ENCODE measurements at places on chromosomes 7 and 10.

- no peak for DNase-seq
Measured at GRCh38 chr7:148872188-148872587, 11.9 kb downstream of the EZH2 start.

GRCh38 chr10:49183596-49184542, 4.3 kb downstream of the TMEM273 start:
- no peak for DNase-seq

GRCh38 chr10:83083831-83084230, 1055.5 kb upstream of the GHITM start:
- no peak for DNase-seq

DNA sequence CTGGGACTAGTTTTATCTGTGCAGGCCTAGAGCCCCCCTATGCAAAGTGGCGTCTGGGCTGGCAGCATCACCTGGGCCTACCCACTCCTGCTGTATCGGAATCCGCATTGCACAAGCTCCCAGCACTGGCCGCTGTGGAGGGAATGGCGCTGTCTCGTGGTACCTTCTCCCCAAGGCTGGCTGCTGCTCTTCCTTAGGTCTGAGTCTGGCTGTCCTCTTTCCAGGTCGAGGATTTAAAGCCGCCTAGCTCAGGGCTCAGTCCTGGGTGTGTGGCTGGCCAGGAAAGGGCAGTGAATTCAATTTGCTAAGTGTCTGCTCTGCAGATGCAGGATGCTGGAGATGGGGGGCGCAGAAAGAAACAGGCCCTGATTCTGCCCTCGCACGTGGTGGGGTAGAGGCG, 44.7 kb downstream of the MGMT start:
- no peak for DNase-seq

DNA sequence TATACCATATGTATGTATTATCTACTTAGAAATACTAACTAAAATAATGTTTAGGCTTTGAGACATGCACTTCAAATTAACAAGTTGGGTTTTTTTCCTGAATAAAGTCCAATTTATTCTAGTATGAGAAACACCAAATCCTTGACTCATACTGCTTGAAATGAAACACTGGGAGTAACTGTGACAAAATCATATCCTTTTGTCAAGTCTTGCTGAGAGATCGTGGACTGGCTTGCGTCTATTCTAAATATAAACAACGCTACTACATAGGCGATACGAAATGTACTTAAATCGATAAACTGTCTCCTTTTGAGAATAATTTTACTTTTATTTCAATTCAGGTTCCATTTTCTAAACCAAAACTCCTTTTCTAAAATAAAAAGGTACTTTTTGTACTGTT, 16.3 kb downstream of the SMURF1 start:
- no peak for DNase-seq

DNA sequence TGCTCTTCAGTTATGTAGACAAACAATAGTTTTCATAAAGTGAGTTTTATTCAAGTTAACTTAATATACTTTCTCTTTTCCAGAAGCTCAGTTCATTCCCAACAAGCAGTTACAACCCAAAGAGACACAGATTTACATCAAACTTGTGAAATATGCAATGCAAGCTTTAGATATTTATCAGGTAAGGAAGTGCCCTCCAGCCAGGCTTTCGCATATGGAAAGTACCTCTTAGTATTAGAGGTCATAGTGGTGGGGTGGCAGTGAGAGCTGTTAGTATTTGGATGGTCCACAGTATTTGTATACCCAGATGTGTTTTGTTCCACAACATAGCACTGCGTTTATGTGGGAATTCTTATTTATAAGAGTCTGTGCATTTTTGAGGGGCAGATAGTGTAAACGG, 32.1 kb downstream of the TRRAP start:
- DNase-seq = no peak

DNA sequence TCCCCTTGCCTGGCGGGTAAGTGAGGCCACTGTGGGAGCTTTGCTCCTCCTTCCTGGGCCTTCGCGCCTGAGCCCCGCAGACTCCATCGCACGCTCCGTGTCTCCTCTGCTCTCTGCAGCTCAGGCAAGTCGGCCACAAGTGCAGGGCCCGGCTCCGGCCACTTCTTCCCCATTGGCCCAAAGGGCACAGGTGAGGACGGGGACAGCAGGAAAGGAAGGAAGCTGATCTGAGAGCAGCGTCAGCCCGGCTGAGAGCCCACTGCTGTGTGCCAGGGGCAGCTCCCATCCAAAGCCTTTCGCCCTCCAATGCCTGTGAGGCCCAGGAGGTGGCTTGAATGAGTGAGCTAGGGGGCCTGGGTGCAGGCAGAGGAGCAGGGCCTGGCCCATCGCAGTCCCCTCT, 33.7 kb upstream of the RHEB start:
- no peak for DNase-seq

GRCh38 chr10:112242769-112243168, 40.4 kb upstream of the TECTB start:
- DNase-seq = no peak

GRCh38 chr10:32298075-32298812, 48.7 kb downstream of the EPC1 start:
- no peak for DNase-seq

- no peak for DNase-seq
Measured at GRCh38 chr10:15898046-15898445, 37.7 kb upstream of the MINDY3 start.
